Type B pancreatic cell (in vitro differentiated cells): ENCODE measurements at places on chromosomes 3 and 15. TPM values are rescaled to one million over a fixed set of nuclear protein-coding genes. Genes with fewer than 3 reads are reported as not detected.

GRCh38 chr15:26126819-26127387 is 263.8 kb upstream of the ATP10A start:
- no peak overlapping the region for H3K27ac ChIP-seq
- H3K27me3 ChIP-seq: peaks cover 5% of the 10 kb centered on the region
- H3K36me3 ChIP-seq: no peaks in the 10 kb centered on the region
- no peak for DNase-seq
- no peak overlapping the region for H3K4me3 ChIP-seq

DNA sequence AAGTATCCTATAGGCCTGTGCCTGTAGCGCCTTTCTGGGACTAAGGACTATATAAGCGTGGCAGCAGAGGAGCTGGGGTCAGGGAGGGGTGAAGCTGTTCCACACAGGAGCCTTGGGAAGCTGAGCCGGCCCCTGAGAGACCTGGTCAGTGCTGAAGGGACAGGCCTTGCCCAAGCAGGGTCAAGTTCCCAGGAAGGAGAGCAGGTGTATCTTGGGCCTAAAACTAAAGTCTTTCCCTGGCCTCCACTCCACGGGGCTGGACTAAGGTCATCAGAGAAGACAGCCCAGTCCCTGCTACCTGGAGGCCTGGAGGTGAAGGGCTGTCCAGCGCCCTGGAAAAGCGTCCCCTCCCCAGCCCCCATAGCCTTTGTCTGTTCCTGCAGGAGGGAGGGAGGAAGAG is 23.9 kb upstream of the NR2C2 start:
- H3K27ac ChIP-seq: no peak overlapping the region
- H3K4me1 ChIP-seq: peaks cover 3% of the 10 kb centered on the region
- H3K36me3 ChIP-seq: no peaks in the 10 kb centered on the region
- peaks cover 16% of the 10 kb centered on the region for H3K27me3 ChIP-seq

DNA sequence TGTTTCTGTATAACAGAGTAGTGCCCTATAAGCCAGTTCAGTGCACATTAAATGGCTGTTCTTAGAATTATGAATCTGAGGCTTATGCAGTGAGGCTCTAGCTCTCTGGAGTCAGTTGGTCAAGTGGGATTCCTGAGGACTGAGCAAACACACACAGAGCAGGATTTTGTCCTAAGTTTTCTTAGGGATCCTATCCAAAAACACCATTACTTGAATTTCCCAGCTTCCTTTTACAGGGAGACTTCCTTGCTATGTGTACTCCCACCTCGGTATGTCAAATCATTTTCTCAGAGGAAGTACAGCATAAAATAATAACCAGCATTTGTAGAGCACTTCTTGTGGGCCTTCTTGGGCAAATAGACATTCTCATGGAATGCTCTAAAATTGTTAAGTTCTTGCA is 63.1 kb upstream of the GOLGA6B start:
- H3K27ac ChIP-seq: no peak overlapping the region
- DNase-seq: no peak
- peaks cover 8% of the 10 kb centered on the region for H3K36me3 ChIP-seq
- H3K27me3 ChIP-seq: no peaks in the 10 kb centered on the region
- H3K4me1 ChIP-seq: no peaks in the 10 kb centered on the region

- peaks cover 13% of the 10 kb centered on the region for H3K4me1 ChIP-seq
- no peak for DNase-seq
- no peak overlapping the region for H3K4me3 ChIP-seq
- H3K27ac ChIP-seq: no peak overlapping the region
Measured at GRCh38 chr3:148202386-148202785, 495.3 kb upstream of the AGTR1 start.

GRCh38 chr3:88617283-88617682 is 467.5 kb downstream of the C3orf38 start:
- no peak overlapping the region for H3K4me3 ChIP-seq
- H3K4me1 ChIP-seq: peaks cover 9% of the 10 kb centered on the region
- DNase-seq: no peak
- no peak overlapping the region for H3K27ac ChIP-seq
- no peaks in the 10 kb centered on the region for H3K36me3 ChIP-seq
- H3K27me3 ChIP-seq: no peaks in the 10 kb centered on the region

DNA sequence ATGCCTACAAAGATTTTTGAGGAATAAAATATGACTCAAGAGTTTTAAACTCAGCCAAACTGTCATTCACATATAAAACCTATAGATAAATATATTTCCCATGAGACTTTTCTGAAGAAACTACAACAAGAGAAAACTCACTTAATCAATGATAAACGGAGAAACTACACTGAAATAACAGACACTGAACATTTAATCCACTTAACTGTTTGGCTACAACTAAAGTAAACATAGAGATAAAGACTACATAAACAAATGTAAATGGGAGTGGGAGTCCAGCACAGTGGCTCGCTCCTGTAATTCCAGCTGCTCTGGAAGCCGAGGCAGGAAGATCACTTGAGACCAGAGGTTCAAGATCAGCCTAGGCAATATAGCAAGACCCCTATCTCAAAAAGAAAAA is 79.2 kb downstream of the MEX3B start:
- H3K27me3 ChIP-seq: no peaks in the 10 kb centered on the region
- no peaks in the 10 kb centered on the region for H3K4me1 ChIP-seq
- H3K36me3 ChIP-seq: peaks cover 4% of the 10 kb centered on the region
- no peak for DNase-seq

DNA sequence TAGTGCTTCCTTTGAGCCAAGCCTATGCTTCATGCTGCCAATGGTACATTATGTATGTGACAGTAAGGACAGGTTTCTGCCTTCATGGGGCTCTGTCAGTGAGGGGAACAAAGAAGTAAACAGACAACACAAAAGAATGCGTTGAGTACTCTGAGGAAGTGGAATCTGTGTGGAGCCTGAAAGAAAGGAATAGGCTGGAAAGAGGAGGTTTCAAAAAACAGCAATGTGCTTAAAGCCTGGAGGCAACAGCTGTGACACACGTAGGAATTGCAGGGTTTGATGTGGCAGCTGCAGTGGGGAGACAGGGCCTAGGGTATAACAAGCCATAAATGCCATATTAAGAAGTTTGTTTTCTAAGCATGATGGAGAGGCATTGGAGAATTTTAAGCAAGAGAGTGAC is 316.7 kb downstream of the CLSTN2 start:
- H3K4me3 ChIP-seq: no peak overlapping the region
- DNase-seq: no peak
- peaks cover 8% of the 10 kb centered on the region for H3K4me1 ChIP-seq
- H3K27me3 ChIP-seq: no peaks in the 10 kb centered on the region

PTX3 gene
- 1.7 and 42.2 TPM in 2 replicates for total RNA-seq

STAC gene
- total RNA-seq: 3.5 and 4.9 TPM in 2 replicates

HYAL1 gene
- 2.3 and 3.7 TPM in 2 replicates for total RNA-seq

SLC9C1 gene
- 0.48 and 0.99 TPM in 2 replicates for total RNA-seq
